ENCODE measurements at places on chromosomes 7 and 10.

GRCh38 chr10:87064651-87065050 is 30.0 kb downstream of the GLUD1 start:
- no peak for DNase-seq

DNA sequence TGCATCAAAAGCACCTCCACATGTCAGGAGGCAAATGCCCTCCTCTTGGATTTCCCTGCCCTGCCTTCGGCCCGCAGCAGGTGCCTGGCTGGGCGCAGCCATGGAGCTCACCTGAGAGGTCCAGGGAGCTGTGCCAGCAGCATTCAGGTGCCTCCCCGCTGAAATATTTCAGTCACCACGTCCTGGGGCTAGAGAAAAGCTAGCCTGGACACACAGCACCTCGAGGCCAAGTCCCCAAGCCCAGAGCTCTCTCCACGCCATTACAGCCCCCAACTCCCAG is 102.7 kb downstream of the MAD1L1 start:
- no peak for DNase-seq

DNA sequence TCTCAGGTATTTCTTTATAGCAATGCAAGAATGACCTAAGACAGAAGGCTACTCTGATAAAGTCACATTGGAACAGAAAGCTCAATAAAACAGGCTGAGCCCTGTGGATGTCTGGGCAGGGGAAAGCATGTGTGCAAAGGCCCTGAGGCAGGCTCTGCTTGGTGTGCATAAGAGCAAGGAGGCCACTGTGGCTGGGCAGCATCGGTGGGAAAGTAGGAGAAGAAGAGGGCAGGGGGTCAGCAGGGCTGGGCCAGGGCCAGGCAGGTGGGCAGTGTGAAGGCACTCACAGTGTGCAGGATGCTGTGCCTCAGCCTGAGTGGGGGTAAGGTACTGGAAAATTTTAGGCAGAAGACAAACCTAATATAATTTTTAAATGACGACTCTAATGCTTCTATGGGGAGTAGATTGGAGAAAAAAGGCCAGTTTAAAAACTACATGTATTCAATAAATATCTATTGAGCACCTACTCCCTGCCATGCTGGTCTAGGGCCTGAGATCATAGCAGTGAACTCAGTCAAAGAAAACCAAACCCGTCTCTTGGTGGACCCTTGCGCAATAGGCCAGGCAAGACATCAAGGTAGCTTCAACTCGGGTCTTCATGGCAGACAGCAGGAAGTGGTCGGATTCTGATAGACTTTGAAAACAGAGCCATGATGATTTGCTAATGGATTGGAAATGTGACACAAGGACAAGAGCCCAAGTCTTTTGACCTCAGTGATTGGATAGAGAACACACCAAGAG is 572.3 kb downstream of the TCERG1L start:
- DNase-seq, result no peak

DNA sequence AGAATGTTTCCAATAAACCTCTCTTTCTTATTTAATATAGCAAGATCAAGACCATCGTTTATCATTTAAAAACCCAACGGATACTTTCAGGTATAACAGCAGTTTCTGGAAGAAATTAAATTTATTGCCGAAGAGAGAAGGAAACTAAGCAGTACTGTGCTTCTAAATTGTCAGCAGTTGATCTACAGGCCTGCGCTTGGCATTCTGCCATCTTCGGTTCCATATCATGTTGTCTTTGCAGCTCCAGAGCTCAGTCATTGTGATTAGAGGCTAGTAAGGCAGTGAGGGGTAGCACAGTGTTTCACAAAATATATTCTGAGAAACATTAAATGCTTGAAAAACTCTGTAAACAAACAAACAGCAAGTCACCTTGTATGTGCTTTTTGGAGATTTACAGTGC is 301.3 kb downstream of the REEP3 start:
- no peak for DNase-seq

GRCh38 chr7:47461161-47461560 is 120.8 kb downstream of the TNS3 start:
- no peak for DNase-seq

- no peak for DNase-seq
Observed at GRCh38 chr7:132240821-132241422, 335.3 kb downstream of the PLXNA4 start.

DNA sequence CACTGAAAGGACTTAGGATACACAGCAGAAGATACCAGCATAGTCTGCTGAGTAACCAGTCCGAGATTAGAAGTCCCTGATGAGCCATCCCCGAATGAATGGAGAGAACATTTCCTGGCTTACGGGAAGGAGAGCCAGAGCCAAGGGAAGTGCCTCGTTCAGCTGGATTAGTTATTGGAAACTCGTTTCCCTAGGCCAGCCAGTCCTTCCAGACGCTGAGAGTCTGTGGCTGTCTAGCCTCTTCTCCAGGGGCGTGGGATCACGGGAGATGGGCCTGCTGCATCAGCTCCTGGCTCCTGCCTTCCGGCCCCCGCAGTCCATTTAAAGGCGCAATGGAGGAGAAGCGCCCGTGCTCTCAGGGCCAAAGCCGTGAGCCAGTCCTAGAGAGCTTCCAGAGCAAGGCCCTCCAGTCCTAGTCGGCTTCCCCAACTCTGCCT is 712.8 kb downstream of the PARD3 start:
- no peak for DNase-seq

DNA sequence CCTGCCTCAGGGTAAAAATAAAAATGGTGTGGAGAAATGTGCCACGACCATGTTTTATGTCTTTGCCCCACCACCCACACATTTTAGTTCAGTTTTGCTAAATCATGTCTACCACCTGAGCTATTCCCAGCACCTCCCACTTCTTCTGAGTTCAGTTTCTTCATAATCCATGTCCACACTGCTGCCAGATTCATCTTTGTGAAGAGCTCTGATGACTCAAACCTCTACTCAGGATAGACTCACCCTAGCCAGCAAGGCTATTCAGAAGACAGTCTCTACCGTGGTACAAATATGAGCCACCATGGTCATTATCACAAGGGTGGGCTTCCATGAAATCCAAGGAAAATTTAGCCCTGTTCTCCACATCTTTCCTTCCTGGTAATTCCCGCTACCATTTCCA is 231.1 kb upstream of the PRKCQ start:
- DNase-seq, result no peak

- no peak for DNase-seq
Observed at GRCh38 chr10:132493246-132493755, 44.3 kb upstream of the INPP5A start.

- DNase-seq, result no peak
Observed at GRCh38 chr10:6124666-6125065, 35.8 kb downstream of the RBM17 start.

- no peak for DNase-seq
Observed at GRCh38 chr7:138622841-138623240, 78.3 kb downstream of the SVOPL start.

DNA sequence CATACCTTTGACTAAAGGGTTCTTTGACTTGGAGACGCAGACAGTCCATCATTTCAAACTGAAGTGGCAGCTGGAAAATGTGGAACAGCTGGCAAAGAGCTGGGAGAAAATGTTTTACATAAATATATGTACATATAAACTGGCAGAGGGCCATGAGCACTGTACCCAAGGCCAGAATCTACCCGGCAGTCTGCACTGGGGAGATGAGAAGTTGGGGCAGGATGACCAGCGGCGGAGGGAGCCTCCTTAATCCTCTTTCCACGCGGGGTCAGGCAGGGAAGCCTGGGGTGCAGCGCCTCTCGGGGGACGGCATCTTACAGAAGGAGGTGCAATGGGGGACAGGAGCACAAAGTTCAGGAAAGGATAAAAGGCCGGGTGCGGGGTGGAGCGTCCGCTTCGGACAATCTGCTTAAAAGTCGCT is 1.3 kb downstream of the GLI3 start:
- no peak for DNase-seq

- no peak for DNase-seq
Observed at GRCh38 chr7:66331883-66332282, 126.7 kb downstream of the TPST1 start.

GRCh38 chr10:52308251-52309031 is 5.6 kb upstream of the DKK1 start:
- no peak for DNase-seq

DNA sequence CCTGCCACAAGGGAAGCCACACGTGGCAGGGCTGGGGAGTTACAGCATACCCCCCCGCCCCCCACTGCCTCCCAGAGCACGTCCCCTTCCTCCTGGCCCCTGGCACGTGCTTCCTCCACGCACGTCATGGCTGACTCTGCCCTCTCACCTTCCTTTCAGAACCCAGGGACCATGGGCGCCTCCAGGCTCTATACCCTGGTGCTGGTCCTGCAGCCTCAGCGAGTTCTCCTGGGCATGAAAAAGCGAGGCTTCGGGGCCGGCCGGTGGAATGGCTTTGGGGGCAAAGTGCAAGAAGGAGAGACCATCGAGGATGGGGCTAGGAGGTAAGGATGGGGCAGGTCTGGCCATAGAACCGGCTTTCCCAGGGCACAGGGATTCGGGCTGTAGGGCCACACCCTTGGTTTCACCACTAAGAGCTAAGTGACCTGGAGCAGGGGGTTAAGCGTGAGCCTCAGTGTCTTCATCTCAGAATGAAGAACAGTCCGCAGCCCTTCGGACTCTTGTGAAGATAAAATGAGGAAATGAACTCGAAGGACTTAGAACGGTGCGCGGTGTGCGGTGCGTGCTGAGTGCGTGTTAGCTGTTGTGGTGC is 2.5 kb downstream of the NUDT1 start:
- DNase-seq, result no peak

- DNase-seq, result no peak
Observed at GRCh38 chr7:74225400-74225799, 15.6 kb downstream of the LAT2 start.

DNA sequence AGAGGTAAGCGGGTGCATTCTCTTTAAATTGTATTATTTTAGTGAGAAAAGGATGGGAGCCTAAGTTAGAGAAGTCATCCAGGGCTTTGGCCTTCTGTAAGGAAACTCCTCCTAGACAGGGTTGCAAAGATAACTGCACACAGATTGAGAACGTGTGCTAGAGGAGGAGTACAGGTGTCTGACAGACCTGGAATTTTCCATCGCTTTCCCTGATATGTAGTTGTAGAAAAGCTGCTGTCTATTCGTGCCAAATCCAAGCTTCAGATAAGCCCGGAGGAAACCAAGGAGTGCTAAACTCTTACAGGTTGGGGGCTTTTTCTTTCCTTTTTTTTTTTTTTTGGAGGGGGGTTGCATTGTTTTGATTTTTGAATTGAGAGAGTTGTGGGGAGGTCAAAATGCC is 23.1 kb downstream of the LRRC4 start:
- DNase-seq, result no peak

- DNase-seq, result no peak
Observed at GRCh38 chr7:134085311-134085710, 41.8 kb upstream of the LRGUK start.

GRCh38 chr10:48456361-48456804 is 148.5 kb downstream of the ARHGAP22 start:
- no peak for DNase-seq

DNA sequence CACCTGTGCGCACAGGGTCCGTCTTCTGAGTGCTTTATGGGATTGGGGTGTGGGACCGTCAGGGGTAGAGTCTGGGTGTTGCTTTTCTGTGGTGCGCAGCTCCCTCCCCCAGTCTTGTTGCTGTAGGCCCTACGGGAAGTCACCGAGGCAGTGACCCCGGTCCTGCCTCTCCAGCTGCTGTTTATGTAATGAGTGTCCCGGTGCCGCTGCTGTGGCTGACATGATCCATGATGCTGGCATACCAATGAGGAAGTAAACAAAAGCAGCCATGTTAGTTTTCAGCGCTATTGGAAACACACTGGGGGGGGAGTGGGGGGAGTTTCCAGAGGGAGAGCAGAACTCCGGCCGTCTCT is 1.1 kb downstream of the TRIM8 start:
- DNase-seq, result peak; percentile 33

DNA sequence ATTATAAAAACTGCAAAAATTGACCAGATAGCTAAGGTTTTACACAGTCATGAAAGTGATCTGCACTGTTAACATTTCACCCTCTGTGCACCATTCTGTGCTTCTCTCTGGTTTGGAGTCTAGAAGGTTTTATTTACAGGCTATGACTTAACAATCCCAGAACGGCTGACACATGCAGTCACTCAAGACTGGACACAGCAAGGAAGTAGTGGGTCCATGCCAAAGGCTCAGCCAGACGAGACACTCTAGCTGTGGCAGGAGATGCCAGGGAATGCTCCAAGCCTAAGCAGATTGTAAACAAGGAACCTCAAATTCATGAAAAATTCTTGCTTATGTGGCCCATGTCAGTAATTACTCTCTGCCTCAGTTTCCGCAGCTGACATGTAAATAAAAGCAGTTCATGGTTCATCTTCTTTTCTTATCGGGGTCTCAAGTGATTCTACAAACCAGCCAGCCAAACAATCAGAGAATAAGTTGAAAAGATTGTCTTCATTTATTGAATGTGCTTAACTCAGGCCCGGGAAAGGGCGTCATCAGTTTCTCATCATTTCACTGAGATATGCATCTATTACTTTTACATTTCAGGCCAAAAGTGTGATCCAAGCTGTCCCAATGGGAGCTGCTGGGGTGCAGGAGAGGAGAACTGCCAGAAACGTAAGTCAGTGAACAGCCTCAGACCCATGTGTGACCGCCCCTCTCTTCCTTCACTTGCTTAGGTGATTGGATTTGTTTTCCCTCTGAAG is 132.1 kb downstream of the EGFR start:
- DNase-seq, result no peak

DNA sequence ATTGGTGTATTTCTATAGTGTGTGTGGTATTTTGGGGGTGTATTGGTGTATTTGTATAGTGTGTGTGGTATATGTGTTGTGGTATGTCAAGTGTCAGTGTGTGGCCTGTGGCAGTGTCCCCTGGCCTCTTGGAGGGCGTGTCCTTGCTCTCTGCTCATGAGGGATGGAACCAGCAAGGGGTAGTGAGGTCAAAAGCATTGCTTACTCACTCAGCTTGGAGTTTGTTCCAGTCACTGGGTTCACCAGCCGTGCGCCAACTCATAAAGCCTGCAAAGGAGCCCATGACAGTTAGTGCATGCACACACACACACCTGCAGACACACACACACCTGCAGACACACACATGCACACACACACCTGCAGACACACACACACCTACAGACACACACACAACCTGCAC is 4.3 kb upstream of the TRPV6 start:
- no peak for DNase-seq

- no peak for DNase-seq
Observed at GRCh38 chr10:96651998-96652431, 65.2 kb upstream of the TM9SF3 start.

- no peak for DNase-seq
Observed at GRCh38 chr10:58648131-58648530, 135.5 kb downstream of the BICC1 start.

GRCh38 chr7:135121868-135122267 is 26.0 kb upstream of the TMEM140 start:
- no peak for DNase-seq

GRCh38 chr7:158366916-158367633 is 220.5 kb downstream of the PTPRN2 start:
- DNase-seq, result no peak

GRCh38 chr7:100887516-100888290 is 1.8 kb downstream of the UFSP1 start:
- peak; percentile 46 for DNase-seq

All from hematopoietic multipotent progenitor cell treated with erythropoietin and hydrocortisone succinate and interleukin-3 and kit ligand, for 15 days (in vitro differentiated cells).